Neural crest cell (in vitro differentiated cells): ENCODE measurements at places on chromosomes 6 and 20.

- DNase-seq = no peak
These were observed 16.1 kb upstream of the FOXO3 start for GRCh38 chr6:108544606-108545005.

DNA sequence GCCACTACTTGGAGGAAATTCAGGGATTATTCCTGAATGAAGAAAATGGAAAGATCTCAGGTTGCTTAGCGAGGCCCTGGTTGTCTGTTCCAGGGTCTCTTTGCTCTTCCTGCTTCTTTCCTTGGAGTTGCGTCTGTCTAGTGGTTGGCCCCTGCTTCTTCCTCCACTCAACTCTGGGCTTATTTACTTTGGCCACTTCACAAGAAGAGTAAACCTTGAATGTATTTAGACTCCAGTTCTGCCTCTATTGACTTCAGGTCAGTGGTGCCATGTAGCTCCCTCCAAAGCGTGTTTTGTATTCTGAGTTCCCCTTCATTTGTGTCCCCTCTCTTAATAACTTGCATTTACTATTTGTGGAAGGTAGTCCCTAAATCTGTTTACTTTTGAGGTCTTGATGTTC lies 456.5 kb downstream of the UTRN start:
- DNase-seq = no peak

- no peak for DNase-seq
These were observed 950 bp downstream of the KCTD20 start for GRCh38 chr6:36443471-36444428.

GRCh38 chr20:32752458-32753250 lies 9.4 kb upstream of the COMMD7 start:
- no peak for DNase-seq

- DNase-seq = no peak
These were observed 36.1 kb upstream of the MAP7 start for GRCh38 chr6:136586295-136586694.

DNA sequence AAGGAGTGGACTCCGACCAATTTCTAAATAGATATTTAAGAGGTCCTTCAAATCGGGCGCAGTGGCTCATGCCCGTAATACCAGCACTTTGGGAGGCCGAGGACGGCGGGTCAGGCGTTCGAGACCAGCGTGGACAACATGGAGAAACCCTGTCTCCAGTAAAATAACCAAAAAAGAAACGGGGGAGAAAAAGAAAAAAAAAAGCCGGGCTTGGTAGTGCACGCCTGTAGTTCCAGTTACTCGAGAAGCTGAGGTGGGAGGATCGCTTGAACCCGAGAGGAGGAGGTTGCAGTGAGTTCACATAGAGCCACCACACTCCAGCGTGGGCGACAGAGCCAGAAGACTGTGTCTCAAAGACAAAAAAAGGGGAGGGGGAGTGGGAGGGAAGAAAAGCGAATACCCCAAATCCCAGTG lies 53.3 kb upstream of the HFE start:
- peak; percentile 31 for DNase-seq

- no peak for DNase-seq
These were observed 5.2 kb downstream of the DNAH8 start for GRCh38 chr6:38720295-38720694.

GRCh38 chr6:9002833-9003232 lies 567.5 kb upstream of the SLC35B3 start:
- no peak for DNase-seq

- no peak for DNase-seq
These were observed 204.2 kb downstream of the GRIK2 start for GRCh38 chr6:101597693-101598092.

GRCh38 chr6:39344821-39345280 lies 22.3 kb upstream of the KCNK16 start:
- DNase-seq = no peak

- no peak for DNase-seq
These were observed 4.3 kb upstream of the ARG1 start for GRCh38 chr6:131568726-131569125.

DNA sequence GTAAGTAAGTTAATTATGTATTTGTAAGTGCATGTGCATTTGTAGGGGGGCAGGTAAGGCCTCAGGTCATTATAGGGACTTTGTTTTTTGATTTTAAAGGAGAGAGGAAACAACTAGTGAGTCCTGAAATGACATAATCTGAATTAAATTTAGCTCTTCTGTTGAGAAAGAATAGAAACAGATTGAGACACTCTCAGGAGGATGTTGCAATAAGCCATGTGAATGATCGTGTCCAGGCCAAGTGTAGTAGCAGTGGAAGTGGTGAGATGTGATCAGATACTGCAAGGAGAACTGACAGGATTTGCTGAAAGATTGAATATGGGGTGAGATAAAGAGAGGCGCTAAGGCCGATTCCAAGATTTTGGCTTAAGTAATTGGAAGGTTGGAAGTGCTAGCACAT lies 2.6 kb upstream of the CENPW start:
- DNase-seq = no peak

DNA sequence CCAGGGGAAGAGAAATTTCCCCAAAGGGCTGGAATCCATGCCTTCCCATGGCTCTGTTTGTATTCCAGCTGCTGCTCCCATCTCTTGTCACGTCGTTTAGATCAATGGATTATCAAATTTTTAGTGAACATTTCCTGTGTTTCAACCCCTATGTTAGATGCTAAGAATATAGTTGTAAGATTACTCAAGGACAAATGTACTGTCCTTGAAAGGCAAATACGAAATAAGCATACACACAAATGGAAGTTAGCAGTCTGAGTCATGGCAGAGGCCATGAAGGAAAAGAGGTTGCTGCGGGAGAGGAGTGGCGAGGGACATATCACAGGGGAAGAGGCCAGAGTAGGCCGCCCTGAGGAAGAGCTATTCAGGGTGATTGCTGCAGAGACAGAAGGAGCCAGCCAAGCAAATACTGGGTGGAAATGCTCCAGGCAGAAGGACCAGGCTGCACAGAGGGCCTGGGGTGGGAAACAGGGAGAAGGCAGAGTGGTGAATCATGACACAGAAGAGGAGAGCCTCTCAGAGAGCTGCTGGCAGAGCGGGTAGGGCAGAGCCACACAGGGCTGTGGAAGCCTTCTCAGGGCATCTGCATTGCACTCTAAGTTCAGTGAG lies 219.2 kb upstream of the LRFN2 start:
- no peak for DNase-seq

GRCh38 chr20:1663917-1664316 lies 6.3 kb upstream of the SIRPG start:
- no peak for DNase-seq

- no peak for DNase-seq
These were observed 15.3 kb downstream of the TTI1 start for GRCh38 chr20:38017959-38018358.
